HuH-7 (cell line): ENCODE measurements at places on chromosomes 5 and 9.

DNA sequence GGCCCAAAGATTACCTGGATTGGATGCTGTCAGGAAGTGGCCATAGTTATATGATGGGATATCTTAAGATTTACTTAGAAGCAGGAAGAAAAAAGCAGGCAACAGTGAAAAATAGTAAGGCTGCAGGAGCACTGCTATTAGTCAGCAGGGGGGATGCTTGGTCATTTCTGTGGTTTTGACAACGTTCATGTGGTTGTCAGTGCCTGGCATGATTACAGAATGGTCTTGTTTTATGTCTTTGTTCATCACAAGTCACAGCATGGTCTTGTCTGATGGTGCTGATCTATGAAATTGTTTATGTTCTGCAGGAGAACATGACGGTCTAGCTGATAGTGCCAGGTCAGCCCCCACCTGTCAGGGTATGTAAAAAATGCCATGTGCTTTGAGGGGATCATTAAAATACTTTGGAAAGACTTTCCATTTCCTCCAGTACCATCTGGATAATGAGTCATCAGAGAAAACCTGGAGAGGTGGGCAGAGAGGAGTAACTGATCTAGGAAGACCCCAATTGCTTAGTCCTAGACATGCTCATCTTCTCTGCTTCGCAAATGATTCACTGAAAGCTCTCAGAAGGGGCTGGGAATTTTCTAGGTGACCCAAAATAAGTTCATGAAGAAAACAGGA, 48.5 kb downstream of the PLGRKT start:
- DNase-seq = no peak

- no peak for DNase-seq
Observed at GRCh38 chr9:1929722-1930244, 85.4 kb upstream of the SMARCA2 start.

DNA sequence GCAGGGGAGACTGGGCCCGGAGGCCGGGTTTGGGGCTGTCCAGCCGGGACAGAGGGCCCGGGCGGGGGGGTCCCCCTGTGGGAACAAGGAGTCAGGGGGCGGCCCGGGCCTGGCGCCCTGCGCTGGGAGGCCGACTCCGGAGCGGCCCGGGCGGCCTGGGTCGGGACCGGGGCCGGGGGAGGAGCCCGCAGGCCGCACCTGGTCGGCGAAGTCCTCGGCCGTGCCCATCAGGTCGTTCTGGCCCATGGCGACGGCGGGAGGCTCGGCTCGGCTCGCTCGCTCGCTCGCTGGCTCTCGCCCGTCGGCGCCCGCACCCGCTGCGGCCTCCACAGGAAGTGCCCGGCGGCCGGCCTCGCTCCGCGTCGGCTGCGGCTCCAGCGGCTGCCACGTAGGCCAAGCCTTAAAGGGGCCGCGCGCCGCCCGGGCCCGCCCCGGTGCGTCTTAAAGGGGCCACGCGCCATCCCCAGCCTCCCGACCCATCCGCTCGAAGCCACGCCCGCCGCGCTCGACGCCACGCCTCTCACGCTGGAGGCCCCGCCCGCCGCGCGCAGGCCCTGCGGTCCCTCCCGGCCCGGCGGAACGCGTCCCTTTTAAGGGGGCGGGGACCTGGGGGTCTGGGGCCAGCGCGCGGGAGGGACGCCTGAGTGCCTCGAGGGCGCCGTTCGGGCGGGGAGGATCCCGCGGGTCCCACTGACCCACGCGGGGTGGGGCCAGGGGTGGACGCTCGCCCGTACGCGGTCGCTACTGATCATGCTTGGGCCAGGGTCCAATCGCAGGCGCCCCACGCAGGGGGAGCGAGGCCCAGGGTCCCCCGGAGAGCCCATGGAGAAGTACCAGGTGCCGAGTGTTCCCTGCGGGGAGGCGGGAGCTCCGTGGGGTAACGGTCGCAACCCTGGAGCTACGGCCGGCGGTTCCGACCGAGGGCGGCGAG, at the start of the genes STKLD1 and SURF4:
STKLD1 (plus strand) TSS at position 643 of the 931 bp plus-strand sequence; CDS start at position 751, 108 bp downstream.
SURF4 (minus strand) TSS at position 337 of the 931 bp plus-strand sequence; CDS start at position 246, 91 bp downstream.
- DNase-seq = peak; percentile 99

- no peak for DNase-seq
Observed at GRCh38 chr5:147080391-147080790, 154.4 kb upstream of the STK32A start.

- no peak for DNase-seq
Observed at GRCh38 chr5:111117136-111117535, 25.0 kb downstream of the WDR36 start.

GRCh38 chr5:173795601-173796000, 92.5 kb upstream of the CPEB4 start:
- DNase-seq = no peak

DNA sequence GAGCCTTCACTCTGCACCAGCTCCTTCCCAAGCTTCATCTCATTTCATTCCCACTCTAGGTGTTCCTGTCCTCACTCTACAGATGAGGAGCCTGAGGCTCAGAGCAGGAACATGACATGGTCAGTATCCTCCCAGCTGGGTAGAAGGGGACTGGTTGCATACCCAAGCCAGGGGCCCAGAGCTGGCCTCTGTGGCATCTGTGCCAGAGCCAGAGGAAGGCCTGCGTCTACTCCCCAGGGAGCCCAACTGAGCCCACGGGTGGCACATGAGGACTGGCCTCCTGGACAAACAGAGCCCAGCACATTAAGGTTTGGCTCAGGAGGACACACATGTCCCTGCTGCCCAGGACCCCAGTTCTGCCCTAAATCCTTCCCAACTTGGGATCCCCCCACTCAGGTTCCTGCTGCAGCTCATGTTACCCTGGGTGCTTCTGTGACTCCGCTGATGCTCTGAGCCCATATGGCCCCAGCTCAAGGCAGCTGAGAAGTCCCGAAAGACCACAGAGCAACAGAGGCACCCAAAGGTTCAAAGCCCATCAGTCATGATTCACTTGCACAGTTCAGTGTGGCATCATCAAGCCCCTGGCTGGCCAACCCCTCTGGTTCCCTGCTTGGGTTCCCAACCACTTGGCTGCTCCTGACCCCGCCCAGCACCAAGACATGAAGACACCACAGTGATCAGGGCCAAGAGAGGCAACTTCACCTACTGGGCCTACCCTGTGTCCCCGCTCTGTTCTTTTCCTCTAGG, 8.5 kb upstream of the NEURL1B start:
- no peak for DNase-seq
